ENCODE measurements at places on chromosomes 12 and 14.

DNA sequence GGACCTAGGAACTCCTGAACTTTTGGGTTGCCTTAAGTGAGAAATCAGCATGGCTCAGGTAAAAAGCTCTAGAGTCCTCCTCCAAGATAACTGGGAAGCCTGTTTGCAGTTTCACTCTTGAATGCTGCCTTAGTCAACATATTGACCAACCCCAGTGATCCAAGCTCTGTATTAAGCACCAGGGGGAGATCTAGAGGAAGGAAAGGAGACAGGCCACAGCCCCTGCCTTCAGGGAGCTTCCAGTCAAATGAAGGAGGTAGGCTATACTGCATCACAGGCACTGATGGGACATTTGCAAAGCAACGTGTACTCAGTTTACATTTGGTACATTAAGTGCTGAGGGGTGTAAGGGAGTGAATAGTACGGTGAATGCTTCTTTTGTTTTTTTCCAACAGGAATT lies 1.2 kb upstream of the CSAD start:
- no peak for DNase-seq

GRCh38 chr12:67854351-67854750 lies 134.9 kb upstream of the IFNG-AS1 start:
- DNase-seq: no peak

DNA sequence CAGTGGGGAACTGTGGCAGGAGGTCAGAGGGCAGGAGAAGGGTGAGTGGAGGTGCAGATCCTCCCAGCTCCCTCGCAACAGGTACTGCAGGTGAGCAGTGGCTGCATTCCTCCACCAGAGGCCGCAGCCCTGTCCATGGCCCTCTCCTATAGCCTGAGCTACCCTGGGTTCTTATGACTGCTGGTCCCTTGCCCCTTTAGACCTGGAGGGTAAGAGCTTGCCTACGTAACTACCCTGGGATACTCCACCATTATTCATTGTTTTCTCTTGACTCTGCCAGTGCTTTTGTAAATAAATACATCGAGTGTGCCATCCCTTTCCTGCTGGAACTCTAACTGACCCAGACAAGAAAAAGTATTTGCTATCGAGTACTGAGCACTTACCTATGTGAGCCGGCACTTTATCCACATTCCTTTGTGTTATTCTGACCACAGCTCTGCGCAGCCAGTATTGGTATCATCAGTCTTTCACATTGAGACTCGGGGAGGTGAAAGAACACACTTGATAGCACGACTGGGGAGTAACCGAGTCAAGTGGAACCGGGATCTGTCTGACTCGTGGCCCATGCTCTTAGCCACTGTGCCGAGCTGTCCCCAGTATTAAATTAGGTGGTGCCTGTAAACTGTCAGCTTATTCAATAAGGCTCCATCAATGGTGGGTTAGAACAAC lies 38.5 kb downstream of the LTBP2 start:
- no peak for DNase-seq

DNA sequence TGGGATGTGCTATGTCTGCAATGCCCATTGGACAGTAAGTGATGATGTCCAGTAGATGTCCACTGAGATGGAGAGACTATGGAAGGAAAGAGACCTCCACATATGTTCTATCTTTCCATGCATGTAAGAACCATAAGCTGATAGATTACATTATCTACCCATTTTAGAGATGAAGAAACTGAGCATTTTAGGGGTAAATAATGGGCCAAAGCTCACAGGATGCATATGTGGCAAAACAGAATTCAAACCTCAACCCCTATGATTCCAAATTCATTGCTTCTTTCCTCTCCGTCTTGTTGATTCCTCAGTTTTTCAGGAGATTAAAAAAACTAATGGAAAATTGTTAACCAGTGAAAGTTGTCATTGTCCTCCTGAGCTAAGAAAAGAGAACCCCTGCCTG lies 200.7 kb upstream of the PWP1 start:
- DNase-seq: no peak

GRCh38 chr14:63267171-63267570 lies 51.6 kb downstream of the GPHB5 start:
- no peak for DNase-seq

GRCh38 chr14:94775871-94776210 lies 5.9 kb upstream of the GSC start:
- peak; percentile 26 for DNase-seq

GRCh38 chr14:19974844-19975243 lies 547 bp upstream of the OR4K15 start:
- DNase-seq: no peak

DNA sequence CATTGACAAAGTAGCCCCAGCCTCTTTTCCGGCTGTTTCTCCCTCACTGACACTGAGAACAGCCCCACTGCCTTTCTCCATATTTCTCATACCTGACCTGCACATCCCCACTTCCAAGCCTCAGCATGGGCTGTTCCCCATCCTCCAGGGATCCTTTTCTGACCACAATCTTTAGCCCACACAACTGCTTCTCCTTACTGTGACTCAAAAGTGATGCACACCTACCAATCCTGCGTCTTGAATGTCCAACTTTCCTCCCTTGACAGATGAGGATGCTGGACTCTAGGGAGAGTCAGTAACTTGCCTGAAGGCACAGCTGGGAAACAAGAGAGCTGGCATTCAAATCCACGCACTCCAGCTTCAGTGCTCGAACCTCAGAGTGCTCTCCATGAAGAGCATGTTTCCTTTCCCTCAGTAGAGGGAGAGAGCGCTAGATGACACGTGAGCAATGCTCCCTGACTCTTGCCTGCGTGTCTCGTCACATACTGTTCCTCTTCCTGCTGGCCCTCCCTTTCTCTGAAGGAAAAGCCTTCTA lies 75.6 kb downstream of the NTF3 start:
- no peak for DNase-seq

- DNase-seq: no peak
These were observed 124.6 kb downstream of the ERC1 start for GRCh38 chr12:1115484-1116231.

- DNase-seq: no peak
These were observed 37.6 kb downstream of the ACADS start for GRCh38 chr12:120763250-120763649.

- DNase-seq: no peak
These were observed 181.1 kb downstream of the SLC15A5 start for GRCh38 chr12:16096273-16096849.

DNA sequence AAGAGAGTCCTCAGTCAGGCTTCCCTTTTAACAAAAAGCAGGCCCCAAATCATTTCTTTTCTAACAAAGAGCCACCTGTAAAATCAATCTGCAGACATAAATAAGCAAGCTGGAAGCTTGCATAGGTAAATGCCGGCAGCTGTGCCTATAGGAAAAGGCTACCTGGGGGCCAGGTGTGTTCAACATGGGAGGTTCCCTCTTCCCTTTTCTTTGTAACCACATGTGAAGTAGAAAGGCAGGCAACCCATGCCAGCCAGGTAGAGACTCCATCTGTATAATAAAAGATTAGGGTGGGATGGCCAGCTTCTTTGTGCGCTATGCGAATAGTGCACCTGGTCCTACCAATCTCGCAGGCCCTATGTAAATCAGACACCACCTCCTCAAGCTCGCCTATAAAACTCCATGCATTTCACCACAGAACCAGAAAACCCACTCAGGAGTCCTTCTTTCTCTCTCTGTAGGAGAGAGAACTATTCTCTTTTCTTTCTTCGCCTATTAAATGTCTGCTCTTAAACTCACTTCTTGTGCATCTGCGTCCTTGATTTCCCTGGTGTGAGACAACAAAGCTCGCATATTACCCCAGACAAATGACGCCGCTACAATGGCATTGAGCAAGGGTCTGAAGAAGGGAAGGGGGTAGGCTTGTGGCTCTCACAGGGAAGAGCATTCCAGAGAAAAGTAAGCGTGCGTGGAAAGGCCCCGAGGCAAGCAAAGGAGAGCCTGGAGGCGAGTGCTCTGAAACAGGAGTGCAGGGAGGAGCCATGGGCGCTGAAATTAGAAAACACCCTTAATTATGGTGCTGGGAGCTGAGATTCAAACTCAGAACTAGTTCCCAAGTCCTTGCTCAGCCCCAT lies 67.2 kb downstream of the TTC9 start:
- no peak for DNase-seq

DNA sequence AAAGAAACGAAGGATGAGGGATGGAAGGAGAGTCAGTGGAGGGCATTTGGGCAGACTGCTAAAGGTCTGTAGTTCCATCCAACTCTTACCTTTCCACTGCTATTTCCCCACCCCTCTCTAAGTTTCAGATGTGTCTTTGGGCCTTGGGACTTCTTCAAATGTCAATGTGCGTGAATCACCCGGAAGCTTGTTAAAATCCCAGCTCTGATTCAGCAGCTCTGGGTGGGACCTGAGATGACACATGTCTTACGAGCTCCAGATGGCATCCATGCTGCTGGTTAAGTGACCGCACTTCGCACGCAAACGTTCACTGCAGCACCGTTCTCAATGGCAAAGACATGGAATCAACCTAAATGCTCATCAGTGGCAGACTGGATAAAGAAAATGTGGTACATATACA lies 309.9 kb downstream of the VRK1 start:
- peak; percentile 33 for DNase-seq

- DNase-seq: no peak
These were observed 70.6 kb downstream of the PTHLH start for GRCh38 chr12:27901959-27902358.

GRCh38 chr12:106696681-106697417 lies 77.6 kb upstream of the RIC8B start:
- no peak for DNase-seq

Data from HTR-8/SVneo (cell line).